Glutamatergic neuron (in vitro differentiated cells): ENCODE measurements at places on chromosomes 13 and 19.

- peak; percentile 21 for DNase-seq
These were observed 938 bp downstream of the CYTH2 start for GRCh38 chr19:48469934-48470680.

DNA sequence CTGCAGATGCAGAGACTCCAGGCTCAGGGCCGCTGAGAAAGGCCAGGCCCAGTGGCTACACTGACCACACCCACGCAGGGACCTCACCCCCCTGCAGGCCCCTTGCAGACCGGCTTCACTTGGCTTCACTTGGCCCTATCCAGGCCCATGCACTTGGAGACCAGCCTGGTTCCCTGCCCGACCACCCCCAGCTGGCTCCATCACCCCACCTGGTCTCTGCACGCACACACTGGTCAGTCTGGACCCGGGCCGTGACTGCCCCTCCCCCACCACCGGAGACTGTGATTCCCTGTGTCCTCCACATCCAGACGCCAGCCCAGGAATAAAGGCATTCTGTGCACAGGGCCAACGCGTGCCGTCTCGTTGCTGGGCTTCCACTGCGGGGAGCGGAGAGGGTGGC is 4.9 kb upstream of the EBI3 start:
- peak; percentile 59 for DNase-seq

DNA sequence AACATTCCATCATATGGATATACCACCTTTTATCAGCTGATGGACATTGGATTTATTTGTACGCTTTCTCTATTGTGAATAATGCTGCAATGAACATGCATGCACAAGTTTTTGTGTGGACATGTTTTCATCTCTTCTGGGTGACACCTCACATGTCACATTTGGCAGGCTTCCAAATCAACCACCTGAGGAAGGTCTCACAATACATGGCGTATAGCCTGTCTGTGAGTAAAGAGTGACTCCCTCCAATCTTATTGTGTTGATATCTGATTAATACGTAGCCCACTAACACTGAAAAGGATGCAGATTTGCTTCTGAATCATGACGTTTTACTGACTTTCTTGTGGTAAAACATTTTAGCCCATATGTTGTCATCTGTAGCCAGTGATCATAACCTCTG is 61.1 kb downstream of the SLC15A1 start:
- no peak for DNase-seq

- peak; percentile 27 for DNase-seq
These were observed 997 bp upstream of the SAMD4B start for GRCh38 chr19:39341129-39341718.

DNA sequence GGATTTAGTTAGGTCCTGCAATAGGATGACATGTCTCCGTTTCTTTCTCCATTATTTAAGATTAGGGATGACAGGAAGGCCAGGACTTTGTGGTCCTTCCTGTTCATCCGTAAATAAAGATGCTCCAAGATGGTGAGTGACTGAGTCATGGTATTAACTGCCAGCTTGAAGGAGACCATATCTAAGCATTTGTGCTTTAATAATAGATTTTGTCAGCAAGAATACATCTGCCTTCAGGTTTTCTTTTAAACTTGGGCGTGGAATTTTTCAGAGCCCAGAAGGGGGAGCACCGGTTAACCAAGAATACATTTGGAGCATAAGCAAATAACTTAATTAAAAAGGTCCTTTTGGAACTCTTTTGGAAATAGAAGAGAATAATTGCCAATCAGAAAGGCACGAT is 68.2 kb downstream of the ARHGAP35 start:
- no peak for DNase-seq

DNA sequence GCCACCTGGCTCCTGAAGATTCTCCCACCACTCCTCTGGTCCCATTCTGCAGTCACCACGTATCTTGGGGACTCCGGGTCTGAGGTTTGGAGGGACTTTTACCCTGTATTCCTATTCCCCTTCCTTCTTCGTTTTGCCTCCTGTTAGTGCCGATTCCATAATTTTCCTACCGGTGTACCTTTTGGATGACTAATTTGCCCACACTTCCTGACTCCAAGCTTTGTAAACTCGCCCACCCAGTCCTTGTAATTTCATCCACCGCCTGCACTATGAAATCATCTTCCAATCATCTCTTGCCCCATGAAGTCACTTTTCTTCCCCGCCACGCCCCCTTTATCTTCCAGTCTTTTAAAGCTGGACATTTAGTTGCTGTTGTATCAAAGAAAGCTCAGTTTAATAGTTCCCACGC is 572 bp downstream of the UCHL3 start:
- DNase-seq = no peak

DNA sequence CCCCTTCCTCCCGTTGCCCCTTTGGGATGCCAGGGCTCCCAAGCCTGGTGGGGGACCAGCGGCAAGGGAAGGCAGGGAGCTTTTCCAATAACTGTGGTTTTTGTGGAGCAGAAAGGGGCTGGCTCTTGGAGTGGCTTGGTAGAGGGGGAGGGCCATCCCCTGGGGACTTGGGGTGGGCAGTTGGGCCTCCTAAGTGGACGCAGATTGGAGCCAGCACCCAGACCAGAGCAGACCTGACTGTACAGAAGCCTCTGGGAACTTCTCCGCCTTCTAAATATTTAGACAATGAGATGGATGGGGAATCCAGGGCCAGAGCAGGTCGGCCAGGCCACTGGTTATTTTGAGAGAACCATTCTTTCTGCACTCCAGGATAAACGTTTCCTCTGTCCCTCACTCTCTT is 4.2 kb downstream of the PTGIR start:
- DNase-seq = peak; percentile 59

- DNase-seq = no peak
These were observed 140 bp downstream of the PLEKHJ1 start for GRCh38 chr19:2236064-2236313.

- DNase-seq = no peak
These were observed 12.9 kb downstream of the CC2D1A start for GRCh38 chr19:13918726-13919411.

GRCh38 chr19:19554074-19555023 is 16.3 kb downstream of the CILP2 start:
- DNase-seq = peak; percentile 80

DNA sequence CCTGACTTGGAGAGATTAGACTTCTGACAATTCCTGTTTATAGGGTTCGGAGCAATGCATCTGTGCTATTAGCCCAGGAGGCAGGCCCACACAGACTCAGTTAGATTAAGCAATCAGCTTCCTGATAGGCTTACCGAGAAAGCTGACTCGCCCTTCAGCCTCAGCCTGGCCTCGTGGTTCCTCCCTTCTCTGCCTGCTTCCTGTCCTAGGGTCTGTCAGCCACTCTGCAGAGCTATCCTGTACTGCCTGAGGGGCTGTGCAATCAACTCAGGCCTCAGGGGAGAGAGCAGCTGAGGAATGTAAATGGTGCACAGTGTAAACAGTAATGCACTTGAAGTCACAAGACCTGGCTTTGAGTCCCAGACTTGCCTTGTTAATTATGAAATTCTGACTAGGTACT is 30.7 kb downstream of the HTR2A start:
- DNase-seq = peak; percentile 54

GRCh38 chr13:43058831-43059230 is 35.4 kb downstream of the DNAJC15 start:
- no peak for DNase-seq

- peak; percentile 36 for DNase-seq
These were observed 249.0 kb downstream of the DLEU7 start for GRCh38 chr13:50594276-50595051.

GRCh38 chr13:33208290-33209220 is 77.0 kb downstream of the STARD13 start:
- DNase-seq = no peak

GRCh38 chr19:28061111-28061510 is 1151.8 kb downstream of the UQCRFS1 start:
- no peak for DNase-seq
